Heart left ventricle (tissue), 16 donors: ENCODE measurements at places on chromosomes 1 and 21. TPM values are rescaled to one million over a fixed set of nuclear protein-coding genes. Genes with fewer than 3 reads are reported as not detected.

The NGF gene
- 11.5 TPM for polyA plus RNA-seq

DNA sequence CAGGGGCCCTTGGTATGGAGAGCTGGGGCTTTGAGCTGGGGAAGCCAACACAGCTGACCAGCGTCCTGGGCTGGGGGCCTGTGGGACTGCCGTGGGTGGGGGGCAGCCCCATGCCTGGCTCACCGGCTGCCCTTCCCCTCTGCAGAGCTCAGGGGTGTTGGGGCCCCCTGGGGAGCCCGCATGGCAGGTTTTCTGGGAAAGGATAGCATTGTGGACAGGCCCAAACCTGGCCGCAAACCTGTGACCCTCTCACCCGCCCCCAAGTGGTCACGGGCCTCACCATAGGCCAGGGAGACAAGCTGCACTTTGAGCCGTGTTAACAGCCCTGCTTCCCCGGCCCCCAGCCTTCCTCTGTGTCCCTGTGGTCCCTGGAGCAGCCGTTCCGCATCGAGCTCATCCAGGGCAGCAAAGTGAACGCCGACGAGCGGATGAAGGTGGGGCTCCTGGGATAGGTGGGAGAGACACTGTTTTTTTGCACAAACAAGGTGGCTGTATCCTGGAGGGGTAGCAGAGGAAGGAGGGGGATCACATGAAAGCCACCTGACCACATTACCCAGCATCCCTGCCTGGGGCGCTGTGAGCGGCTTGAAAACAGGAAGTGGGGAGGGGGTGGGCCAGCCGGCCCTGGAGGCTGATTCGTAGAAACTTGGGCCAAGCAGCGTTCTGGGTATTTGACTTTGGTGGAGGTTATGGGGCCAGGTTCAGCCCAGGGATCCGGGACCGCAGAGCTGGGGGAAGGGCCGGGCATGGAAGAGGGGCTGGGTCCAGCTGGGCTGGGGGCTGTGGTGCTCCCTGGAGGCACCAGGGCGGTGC lies 65.9 kb downstream of the PIK3CD start:
- peak; percentile 54 for DNase-seq

DNA sequence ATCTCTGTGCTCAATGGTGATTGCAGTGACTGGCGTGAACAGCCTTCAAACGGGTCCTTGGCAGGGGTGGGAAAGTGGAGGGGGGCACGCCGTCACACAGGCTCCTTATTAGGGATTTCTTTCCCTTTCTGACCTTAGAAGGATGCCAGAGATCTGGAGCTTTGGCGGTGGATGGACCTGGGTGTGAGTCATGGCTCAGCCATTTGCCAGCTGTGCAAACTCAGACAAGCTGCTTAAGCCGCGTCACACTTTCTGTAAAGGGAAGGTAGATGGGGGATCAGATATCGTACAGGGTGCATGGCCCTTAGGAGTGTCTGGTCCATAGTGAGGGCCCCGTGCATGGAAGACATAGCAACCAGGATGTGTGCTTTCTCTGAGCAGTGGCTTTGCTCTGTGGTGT lies 48.3 kb upstream of the C1orf174 start:
- DNase-seq: no peak

GRCh38 chr1:86906419-86906818 lies 7.5 kb downstream of the SELENOF start:
- no peak for DNase-seq
